ENCODE measurements at places on chromosomes 16 and 17.

DNA sequence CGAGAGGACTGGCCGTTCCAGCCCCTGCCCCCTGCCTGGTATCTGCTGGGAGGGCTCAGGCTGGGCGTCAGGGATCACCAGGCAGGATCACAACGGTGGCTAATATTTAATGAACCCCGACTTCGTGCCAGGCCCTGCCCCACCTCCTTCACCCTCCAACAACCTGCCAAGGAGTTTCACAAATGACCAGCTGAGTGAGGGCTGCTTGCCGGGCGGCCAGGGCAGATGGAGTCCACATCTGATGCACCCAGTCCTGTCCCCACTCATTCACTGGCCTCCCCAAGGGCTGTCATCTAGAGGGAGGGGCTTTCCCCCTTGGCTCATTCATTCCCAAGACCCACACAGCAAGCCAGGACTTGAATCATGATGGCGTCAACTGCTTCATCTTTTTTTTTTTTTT lies 17.5 kb downstream of the UBALD1 start:
- no peak for DNase-seq

DNA sequence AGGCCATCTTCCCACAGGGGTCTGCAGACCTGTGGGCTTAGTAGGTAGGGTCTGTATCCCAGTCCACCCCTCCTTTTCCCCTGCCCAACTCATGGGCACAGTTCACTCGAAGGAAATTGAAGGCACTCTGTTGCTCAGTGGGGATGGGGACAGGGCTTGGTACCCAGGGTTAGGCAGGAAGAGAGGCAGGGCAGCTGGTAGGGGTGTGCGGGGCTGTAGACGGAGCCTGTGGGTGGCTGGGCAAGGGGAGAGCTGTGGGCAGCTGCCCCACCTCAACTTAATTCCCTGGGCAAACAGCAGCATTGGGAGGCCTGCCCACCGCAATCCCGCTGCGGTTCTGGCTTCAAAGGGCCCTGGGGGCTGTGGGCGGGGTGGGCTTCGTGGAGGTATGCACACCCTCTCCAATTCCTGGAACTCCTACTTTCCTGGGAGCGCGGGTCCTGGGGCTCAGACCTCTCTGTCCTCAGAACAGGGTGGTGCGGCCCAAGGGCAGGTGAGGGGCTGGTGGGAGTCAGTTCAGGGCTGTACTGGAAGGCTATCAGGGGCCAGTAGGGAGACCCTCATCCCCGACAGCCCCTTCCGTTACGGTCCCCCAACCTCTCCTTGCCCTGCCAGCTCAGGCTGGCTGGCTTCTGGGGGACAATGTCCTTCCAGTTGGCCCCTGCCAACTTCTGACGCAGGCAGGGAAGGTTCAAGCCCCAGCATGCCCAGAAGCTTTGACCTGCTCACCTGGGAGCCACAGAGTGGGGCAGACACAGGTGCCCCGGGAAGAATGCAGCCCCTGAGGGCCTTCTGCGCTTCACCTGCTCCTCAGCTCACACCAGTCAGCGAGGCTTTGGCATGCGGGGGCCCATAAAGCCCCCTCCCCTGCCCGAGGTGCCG lies 9.1 kb downstream of the FOXJ1 start:
- DNase-seq = no peak

DNA sequence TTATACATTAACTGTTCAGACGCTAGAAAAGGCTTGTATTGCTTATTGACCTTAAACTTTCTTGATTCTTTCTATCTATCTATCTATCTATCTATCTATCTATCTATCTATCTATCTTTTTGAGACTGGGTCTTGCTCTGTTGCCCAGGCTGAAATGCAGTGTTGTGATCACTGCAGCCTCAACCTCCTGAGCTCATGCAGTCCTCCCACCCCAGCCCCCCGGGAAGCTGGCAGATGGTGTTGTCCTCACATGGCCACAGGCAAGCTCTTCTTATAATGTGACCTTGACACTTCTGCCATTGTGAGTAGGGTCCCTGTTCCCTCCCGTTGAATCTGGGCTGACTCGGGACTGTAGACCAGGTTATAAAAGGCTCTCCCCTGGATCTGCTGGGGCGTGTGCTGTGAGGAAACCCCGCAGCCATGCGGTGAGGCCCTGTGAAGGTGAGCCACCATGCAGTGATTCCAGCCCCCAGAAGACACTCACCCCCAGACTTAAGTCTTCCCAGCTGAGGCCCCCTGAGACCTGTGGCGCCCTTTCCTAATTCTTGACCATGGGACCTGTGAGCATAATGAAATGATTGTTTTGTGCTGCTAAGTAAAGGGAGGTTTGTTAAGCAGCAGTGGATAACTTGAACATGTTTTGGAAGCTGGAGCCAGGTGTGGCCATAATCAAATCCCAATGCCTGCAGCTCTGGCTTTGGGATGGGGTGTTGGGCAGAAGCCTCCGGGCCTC lies 54.3 kb downstream of the RPTOR start:
- no peak for DNase-seq

- no peak for DNase-seq
Observed at GRCh38 chr16:70529051-70529777, 5.6 kb downstream of the SF3B3 start.

- no peak for DNase-seq
Observed at GRCh38 chr17:79080761-79081290, 6.2 kb downstream of the ENGASE start.

DNA sequence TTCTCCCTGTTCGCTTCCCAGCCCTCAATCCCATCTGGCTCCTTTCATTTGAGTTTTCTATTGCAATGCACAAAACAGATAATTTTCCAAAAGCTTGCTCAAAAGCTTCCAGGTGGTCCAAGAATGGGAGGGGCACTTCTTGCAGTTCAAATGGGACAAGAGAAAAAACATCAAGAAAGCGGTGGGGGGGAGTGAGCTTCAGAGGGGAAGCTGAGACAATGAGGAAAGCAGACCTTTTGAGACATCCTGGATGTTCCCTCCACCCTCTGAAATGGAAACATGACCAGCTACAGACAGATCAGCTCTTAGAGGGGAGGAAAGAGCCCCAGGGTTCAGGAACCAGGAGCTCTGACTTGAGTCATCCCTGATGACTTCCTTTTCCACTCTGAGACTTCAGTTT lies 368.2 kb downstream of the SLC39A11 start:
- DNase-seq = no peak

All from stimulated activated CD4-positive, alpha-beta T cell treated with anti-CD3 and anti-CD28 coated beads, Interleukin-15, amount 100 ng/mL, for 1 hour (primary cell).